Muscle of leg (tissue), 16 donors: ENCODE measurements at places on chromosomes 5 and 9. TPM values are rescaled to one million over a fixed set of nuclear protein-coding genes. Genes with fewer than 3 reads are reported as not detected.

Gene GRIN1
- not detected for polyA plus RNA-seq

Gene SLC2A6
- 0.91 TPM for polyA plus RNA-seq

GRCh38 chr5:106849266-106849665 lies 821.5 kb downstream of the EFNA5 start:
- DNase-seq, result no peak

- DNase-seq, result no peak
Measured at GRCh38 chr5:143966280-143966679, 154.3 kb downstream of the HMHB1 start.

DNA sequence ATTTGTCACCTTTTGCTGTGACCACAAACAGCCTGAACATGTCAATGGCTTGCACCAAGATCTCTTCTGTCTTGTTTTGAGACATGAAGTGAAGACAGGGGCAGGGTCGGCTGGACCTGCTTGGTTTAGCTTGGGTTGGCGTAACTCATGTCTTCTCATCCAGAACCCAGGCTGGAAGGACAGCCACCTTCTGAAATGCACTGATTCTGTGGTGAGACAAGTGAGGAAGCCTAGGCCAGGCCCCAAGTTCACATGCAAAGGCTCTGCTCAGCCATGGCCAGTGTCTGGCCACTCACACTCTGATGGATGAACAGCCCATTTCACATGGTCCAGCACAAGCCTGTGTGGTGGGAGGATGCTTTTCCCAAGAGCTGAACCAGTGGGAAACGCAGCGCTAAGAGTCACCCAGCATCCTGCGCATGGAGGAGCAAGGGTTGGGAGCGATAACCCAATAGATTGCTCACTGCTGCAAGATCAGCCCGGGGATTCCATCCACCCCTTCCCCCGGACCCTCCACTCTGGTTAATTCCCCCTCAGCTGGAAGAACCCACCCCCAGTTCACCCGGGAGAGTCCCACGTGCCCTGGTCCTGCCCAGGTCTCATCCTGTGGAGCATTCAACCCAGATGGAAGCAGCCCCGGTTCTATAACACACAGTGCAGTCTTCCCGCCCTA lies 16.2 kb upstream of the MED10 start:
- no peak for DNase-seq

Gene PPP1R26
- 14.4 TPM for polyA plus RNA-seq

- peak; percentile 35 for DNase-seq
Measured at GRCh38 chr9:95572381-95573151, 55.8 kb upstream of the PTCH1 start.

Gene SERINC5
- 15.7 TPM for polyA plus RNA-seq

- no peak for DNase-seq
Measured at GRCh38 chr9:36128349-36128748, 8.2 kb upstream of the GLIPR2 start.

Gene NUTM2G
- polyA plus RNA-seq, result 0.58 TPM

GRCh38 chr9:132327537-132327936 lies 27.2 kb downstream of the SETX start:
- peak; percentile 41 for DNase-seq
